ENCODE measurements at places on chromosomes 1 and 21. TPM values are rescaled to one million over a fixed set of nuclear protein-coding genes. Genes with fewer than 3 reads are reported as not detected.

ZNF593OS gene
- total RNA-seq = not detected

SPEN gene
- total RNA-seq = 16.4 TPM

ALX3 gene
- total RNA-seq = not detected

RXFP4 gene
- total RNA-seq = not detected

XPR1 gene
- 35.3 TPM for total RNA-seq

PRRC2C gene
- 43.0 TPM for total RNA-seq

MATN1 gene
- total RNA-seq = not detected

CLEC20A gene
- not detected for total RNA-seq

LYPD8 gene
- not detected for total RNA-seq
